ENCODE measurements at places on chromosomes 4 and X. TPM values are rescaled to one million over a fixed set of nuclear protein-coding genes. Genes with fewer than 3 reads are reported as not detected.
A peak's percentile ranks its signal among the peaks of the same experiment; 100 is the strongest.

GRCh38 chrX:11321986-11322385, 28.8 kb downstream of the AMELX start:
- no peak for DNase-seq

DNA sequence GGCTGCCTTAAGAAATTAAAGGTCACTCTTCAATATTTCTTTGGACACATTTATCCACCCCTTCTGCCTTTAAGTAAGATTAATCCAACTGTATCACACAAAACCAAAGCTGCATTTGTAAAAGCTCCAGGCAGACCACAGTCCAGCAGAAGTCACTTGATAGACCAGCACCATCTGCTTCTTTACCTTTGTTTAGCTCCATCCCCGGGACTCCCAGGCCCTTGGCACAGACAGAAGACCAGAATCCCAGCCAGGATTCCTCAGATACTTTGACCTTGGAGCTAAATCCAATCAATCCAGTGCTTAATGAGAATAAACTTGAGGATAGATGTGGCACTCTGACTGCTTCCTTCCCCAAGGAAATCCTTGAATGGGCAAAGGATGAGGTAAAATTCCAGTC, 333.1 kb upstream of the RASGEF1B start:
- no peak for DNase-seq

DNA sequence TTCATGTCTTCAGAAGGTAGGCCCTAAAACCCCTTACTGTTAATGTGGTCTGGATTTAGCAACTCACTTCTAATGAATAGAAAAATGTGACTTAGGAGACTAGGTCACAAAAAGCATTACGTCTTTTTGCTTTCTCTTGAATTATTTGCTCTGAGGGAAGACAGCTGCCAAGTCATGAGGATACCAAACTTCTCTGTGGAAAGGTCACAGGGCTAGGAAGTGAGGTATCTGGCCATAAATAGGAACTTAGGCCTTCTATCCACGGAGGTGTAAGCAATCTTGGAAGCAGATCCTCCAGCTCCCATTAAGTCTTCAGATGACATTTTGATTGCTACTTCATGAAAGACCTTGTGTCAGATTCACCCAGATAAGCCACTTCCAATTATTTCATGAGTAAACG, 120.6 kb downstream of the JADE1 start:
- DNase-seq = no peak

DNA sequence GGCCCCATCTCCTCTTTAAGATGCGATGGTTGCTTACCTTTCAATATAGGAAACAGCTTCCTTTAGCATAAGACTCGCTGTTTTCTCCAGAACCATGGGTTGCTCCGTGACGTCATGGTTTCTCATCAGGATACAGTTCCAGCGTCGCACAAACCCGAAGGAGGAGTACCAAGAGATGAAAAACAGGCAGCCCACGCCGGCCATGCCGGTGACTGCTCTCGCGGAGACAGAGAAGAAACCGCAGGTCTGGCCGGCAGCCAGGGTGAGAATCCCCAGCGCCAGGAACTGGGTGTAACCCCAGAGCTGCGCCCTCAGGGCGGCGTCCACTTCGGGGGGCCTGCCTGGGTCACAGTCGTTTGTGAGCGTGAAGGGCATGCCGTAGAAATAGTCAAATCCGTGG, 11.4 kb downstream of the ARSD start:
- no peak for DNase-seq

DNA sequence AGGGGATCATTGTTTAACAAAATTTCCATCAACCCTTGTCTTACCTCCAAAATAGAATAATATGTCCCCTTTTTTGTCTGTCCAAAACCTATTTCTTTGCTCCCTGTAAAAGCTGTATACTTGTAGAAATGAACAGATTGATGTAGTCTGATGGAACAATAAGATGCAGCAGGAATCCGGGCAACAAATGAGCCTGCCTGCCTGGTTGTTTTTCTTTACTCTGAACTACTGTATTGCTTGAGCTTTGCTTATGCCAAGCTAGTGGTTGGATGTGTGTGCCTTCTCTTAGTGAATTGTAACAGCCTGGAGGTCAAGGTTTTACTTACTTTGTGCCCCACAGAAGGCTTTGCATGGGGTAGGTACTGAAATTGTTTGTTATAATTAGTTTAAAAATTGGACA, 116.2 kb upstream of the TLL1 start:
- DNase-seq = no peak

- DNase-seq = no peak
Observed at GRCh38 chr4:88879991-88880390, 177.0 kb downstream of the FAM13A start.

DNA sequence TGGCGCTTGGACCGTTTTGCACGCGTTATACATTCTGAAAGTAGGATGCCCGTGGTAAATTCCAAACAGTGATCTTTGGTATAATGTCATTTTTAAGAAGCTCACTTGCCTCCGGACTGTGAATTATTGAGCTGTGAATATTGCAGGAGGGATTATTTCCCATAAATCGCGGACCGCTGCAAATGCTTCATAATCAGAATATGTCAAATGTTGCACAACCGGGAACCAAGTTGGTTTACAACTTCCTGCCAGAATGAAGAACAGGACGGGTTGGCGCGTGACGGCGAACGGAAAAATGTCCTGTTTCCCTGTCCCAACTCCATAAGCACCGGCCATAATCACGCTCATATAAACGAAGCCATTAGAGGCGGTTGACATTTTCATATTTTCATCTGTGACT, 67.6 kb downstream of the SHOX start:
- no peak for DNase-seq

- DNase-seq = no peak
Observed at GRCh38 chrX:117641913-117642656, 474.5 kb downstream of the KLHL13 start.

- no peak for DNase-seq
Observed at GRCh38 chr4:40912460-40913184, 162.9 kb downstream of the NSUN7 start.

- DNase-seq = peak; percentile 68
Observed at GRCh38 chr4:168717847-168718246, 221.0 kb downstream of the PALLD start.

DNA sequence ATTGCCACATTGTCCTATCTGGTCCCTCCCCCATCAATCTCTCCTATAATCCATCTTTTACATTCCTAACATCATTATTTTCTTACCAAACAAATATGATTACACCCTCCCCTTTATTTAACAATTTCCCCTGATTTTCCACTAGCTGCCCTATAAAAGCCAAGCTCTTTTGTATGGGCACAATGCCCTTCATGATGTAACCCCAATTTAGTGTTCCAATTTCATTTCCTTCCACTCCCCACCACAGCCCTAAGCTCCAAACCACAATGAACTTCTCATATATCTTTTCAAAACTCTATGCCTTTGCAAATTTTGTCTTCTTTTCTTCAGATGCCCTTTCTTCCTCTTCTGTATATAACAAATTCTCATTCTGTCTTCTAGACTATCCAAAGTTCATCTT, 39.5 kb upstream of the PTPN13 start:
- DNase-seq = no peak

DNA sequence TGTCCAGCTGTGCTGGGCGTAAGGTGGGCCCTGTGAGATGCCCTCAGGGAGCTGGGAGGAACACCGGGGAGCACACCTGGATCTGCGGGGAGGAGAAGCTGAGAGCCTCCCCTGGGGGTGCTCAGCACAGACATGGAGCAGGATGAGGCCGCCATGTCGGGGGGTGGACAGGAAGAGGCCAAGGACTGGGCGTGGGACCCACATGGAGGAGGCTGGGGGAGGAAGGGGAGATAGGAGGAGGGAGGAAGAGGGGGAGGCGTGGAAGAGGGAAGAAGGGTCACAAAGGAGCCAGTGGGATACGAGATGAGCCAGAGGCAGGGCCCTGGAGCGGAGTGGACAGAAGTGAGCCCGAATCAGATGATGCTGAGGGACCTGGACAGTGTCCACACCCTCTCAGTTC, 66.3 kb downstream of the ZFYVE28 start:
- no peak for DNase-seq

- DNase-seq = no peak
Observed at GRCh38 chrX:585115-585808, 45.3 kb upstream of the SHOX start.

DNA sequence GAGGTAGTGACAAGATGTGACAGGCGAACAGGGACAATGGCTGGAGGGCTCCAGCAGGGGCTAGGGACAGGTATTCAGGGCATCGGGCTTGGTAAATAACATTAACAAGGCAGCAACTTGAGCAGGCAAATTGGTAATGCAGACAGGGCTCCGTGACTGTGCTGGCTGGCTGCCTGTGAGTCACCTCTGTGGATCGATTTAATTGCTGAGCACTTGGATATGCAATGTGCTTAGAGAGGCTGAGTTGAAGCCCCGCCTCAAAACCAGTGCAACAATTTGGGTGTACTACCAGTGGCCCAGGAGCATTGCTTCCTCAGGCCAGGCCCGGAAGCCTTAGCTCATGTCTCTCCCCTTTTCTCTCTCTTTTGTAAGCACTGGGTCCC, 19.5 kb downstream of the CNGA2 start:
- peak; percentile 79 for DNase-seq

DNA sequence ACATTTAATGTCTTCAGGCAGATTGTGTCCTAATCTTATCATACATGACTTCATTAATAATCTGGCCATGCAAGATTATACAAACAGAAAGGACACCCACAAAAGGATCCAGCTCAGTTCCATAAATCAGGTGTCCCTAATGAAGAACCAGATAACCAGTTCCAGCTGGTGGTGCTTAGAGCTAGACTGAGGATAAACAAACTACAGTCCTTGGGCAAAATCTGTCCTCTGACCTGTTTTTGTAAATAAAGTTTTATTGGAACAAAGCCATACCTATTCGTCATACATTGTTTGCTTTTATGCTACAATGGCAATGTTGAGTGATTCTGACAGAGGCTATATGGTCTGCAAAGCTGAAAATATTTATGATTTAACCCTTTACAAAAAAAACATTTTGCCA, 199.5 kb downstream of the MID1IP1 start:
- DNase-seq = no peak

GRCh38 chr4:176256921-176257320, 12.1 kb downstream of the ASB5 start:
- DNase-seq = peak; percentile 38

- no peak for DNase-seq
Observed at GRCh38 chrX:69291116-69291515, 125.9 kb upstream of the PJA1 start.

- DNase-seq = no peak
Observed at GRCh38 chrX:33465137-33465536, 253.8 kb upstream of the DMD start.

GRCh38 chr4:3493720-3494461, 30.8 kb downstream of the DOK7 start:
- DNase-seq = no peak

DNA sequence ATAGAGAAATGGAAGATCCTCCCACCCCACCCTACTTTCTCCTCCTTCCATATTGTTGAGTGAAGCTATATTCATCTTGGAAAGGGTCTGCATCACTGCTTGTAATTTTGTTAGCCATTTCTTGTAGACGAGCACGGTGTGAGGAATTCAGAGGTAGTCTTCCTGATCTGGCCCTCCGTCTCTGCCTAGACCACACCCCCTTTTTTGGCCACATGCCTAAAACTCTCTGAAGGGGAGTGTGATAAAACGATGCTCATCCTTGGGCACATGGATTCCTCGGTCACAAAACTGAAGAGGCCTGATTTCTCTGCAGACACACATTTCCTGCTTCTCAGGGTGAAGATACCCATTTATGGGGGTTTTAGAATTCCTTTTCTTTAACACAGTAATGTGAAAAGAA, 182.8 kb downstream of the LARP7 start:
- no peak for DNase-seq

DNA sequence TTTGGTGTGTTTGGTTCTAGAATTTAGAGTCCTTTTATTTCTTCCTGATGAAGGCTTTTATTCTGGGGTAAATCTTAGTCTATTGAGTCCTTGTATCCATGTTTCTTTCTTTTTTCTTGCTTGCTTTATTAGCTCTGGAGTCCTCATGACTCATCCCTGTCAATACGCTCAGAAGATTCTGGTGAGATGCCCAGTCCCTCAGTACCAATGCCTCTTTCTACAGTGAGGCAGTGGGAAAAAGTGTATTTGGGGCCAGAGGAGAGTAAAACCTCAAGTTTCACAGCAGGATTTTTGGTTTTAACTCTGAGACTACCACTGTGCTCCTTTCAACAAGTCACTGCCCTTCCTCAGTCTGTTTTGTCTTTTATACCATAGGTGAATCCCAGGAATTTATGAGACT, 368.0 kb downstream of the GBA3 start:
- DNase-seq = no peak

DNA sequence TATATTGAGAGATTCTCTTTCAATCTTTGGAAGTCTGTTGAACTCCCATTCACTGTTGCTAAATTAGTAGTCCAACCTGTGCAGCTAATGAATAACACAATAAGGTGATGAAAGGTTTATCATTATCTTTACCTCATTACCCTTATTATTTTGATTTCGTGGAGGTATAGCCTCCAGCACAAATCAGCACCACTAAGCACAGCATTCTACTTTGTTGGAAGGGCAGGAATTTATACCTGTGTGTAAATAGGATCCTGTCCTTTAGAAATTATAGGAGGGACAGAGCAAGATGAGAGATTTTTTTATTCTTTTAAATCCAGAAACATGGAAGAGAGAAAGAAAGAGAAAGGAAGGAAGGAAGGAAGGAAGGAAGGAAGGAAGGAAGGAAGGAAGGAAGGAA, 454.1 kb downstream of the PDGFC start:
- DNase-seq = no peak

GRCh38 chr4:181564625-181565024, 678.6 kb upstream of the TENM3 start:
- no peak for DNase-seq

- DNase-seq = no peak
Observed at GRCh38 chr4:86641516-86642090, 47.5 kb downstream of the PTPN13 start.

NBDY gene
- total RNA-seq = 54.3 TPM

OPN1MW gene
- total RNA-seq = not detected

PCDH10 gene
- total RNA-seq = not detected

TMSB15B gene
- total RNA-seq = 12.1 TPM

PDLIM3 gene
- 9.0 TPM for total RNA-seq

IL21 gene
- not detected for total RNA-seq

PDZD4 gene
- total RNA-seq = 0.19 TPM

HMGB3 gene
- total RNA-seq = 58.5 TPM

ARR3 gene
- not detected for total RNA-seq

HHIP gene
- 2.8 TPM for total RNA-seq

PNMA5 gene
- total RNA-seq = not detected

PSMD10 gene
- 44.3 TPM for total RNA-seq

All from mammary epithelial cell (primary cell).